ENCODE measurements at places on chromosomes 1 and 21.

DNA sequence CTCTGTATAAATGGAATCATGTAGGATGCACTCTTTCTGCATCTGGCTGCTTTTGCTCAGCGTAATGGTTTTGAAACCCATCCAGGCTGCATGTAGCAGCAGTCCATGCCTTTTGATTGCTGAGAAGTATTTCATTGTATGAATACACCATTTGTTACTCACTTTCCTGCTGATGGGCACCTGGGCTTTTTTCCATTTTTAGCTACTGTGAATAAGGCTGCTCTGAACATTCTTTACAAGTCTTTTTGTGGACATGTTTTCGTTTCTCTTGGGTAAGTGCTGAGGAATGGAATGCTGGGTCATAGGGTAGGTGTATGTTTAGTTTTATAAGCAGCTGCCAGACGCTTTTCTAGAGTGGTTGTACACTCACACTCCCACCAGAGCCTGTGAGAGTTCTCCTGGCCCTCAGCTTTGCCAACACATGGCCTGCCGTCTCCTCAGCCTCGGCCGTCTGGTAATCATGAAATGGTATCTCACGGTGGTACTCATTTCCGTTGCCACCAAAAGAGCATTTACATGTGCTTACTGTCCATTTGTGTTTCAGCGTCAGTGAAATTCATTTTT lies 22.7 kb downstream of the SLX9 start:
- no peak for DNase-seq

- DNase-seq = no peak
Measured at GRCh38 chr1:155004352-155005075, 1.9 kb downstream of the ZBTB7B start.

DNA sequence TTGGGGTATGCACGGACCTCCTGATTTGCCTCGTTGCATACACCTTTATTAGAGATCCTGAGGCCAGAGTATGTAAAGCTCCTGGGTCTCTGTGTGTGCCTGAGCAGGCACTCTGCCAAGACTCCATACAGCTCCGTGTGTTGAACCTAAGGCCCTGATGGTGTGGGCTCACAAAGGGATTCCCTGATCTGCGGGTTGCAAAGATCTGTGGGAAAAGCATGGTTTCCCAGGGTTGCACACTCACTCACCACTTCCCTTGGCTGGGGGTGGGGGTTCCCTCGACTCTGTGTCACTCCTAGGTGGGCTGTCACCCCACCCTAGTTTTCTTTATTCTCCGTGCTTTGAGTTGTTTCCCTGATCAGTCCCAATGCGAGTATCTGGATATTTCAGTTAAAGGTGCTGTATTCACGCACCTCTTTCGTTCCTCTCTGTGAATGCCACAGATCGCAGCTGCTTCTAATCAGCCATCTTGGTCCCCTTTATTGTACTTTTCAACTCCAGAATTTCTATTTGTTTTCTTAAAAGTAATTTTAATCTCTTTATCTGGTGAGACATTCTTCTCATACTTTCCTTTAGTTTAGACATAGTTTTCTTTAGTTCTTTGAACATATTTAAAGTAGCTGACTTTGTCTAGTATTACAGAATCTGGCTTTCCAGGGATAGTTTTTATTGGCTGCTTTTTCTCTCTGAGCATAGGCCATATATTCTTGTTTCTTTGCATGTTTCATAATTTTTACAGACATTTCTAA lies 39.0 kb upstream of the F3 start:
- DNase-seq = no peak

- DNase-seq = peak; percentile 8
Measured at GRCh38 chr21:46515109-46515508, 56.4 kb downstream of the DIP2A start.

DNA sequence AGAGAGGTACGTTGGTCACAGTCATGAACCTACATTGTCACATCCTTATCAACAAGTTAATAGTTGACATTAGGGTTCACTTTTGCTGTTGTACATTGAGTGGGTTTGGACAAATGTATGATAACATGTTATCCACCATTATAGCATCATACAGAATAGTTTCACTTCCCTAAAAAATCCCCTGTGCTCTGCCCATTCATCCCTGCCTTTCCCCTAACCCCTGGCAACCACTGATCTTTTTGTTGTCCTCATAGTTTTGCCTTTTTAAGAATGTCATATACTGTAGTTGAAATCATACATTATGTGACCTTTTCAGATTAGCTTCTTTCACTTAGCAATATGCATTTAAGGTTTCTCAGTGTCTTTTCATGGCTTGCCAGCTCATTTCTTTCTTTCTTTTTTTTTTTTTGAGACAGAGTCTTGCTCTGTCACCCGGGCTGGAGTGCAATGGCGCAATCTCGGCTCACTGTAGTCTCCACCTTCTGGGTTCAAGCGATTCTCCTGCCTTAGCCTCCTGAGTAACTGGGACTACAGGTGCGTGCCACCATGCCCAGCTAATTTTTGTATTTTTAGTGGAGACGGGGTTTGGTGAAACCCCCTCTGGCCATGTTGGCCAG lies 50.6 kb downstream of the UCK2 start:
- DNase-seq = no peak

GRCh38 chr1:54361342-54361741 lies 44.9 kb downstream of the SSBP3 start:
- no peak for DNase-seq

- DNase-seq = no peak
Measured at GRCh38 chr1:87599569-87599968, 270.9 kb downstream of the LMO4 start.

- no peak for DNase-seq
Measured at GRCh38 chr1:143660354-143660941, 311.3 kb downstream of the FAM72C start.

- peak; percentile 68 for DNase-seq
Measured at GRCh38 chr1:19074361-19074901, 118.0 kb upstream of the IFFO2 start.

DNA sequence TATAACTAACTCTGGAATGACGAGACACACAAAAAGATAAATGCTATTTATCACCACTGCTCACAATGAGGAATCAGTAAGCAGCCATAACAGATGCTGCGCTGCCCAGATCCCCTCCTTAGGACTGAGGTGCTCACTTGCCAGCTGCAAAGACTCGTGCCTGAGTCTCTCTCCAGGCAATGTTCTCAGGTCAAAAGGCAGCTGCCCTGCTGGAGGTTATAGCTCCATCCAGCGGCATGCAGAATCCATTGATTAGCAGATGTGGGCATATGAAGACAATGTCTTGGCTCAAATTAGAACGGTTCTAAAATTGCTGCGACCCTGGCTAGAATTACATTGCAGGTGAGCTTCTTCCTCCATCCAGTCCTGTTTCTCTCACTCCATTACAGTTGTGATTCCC lies 328.2 kb upstream of the CHRM3 start:
- no peak for DNase-seq

GRCh38 chr1:109091078-109091838 lies 694 bp downstream of the TMEM167B start:
- no peak for DNase-seq

GRCh38 chr1:156284757-156285156 lies 632 bp downstream of the TMEM79 start:
- no peak for DNase-seq

- no peak for DNase-seq
Measured at GRCh38 chr1:204529371-204529895, 13.2 kb downstream of the MDM4 start.

DNA sequence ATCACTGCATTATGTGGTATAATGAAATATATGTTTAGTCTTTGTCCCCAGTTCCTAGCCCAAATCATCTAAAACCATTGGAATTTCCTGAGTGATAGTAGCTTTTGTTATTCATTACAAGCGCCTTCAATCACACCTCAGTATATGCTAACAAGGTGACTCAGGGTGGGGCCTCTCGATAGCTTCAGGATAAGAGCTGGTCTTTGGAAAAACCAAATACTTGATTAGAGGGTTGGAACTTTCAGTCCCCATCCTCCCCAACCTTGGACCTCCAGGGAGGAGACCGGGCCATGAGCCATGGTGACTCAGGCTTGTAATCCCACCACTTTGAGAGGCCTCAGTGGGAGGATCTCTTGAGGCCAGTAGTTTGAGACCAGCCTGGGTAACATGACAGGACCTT lies 5.1 kb upstream of the BRDT start:
- DNase-seq = no peak

GRCh38 chr1:152002960-152003359 lies 9.3 kb upstream of the S100A10 start:
- no peak for DNase-seq

- no peak for DNase-seq
Measured at GRCh38 chr1:202029727-202030126, 19.3 kb downstream of the ELF3 start.

DNA sequence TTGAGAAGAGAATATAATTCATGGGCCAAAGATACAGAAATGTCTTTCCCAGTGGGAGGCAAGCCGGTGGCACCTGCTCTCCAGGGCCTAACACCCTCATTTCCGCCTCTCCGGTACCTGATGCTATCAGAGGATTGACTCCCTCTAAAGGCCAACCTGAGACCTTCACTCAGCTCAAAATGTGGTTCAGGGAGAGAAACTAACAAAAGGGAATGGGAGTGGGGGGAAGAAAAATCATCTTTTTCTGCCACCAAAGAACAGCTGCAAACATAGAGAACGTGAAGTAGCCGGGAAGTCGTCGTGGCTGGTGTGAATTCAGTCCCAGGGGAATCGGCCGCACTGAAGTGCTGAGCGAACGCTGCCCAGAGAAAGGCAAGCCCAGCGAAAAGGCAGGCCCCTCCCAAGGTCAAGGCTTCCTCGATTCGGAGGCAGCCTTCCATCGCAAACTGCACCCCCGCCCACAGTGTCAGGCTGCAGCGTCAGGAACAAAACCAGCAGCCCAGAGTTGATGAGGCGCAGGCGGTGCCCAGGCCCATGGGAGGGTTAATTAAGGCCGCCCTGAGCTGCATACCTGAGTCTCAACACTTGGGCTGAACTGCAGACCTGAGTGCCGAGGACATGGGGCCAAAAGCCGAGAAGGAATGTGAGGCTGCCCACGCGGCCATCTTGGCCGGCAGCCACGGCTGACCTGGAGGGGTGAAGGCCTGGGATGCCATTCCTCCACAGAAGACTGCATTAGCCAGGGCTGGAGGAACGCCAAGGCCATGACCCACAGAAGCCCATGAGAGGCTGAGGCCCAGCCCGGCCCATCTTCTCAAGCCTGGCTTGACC lies 160.2 kb downstream of the PSMG1 start:
- no peak for DNase-seq

DNA sequence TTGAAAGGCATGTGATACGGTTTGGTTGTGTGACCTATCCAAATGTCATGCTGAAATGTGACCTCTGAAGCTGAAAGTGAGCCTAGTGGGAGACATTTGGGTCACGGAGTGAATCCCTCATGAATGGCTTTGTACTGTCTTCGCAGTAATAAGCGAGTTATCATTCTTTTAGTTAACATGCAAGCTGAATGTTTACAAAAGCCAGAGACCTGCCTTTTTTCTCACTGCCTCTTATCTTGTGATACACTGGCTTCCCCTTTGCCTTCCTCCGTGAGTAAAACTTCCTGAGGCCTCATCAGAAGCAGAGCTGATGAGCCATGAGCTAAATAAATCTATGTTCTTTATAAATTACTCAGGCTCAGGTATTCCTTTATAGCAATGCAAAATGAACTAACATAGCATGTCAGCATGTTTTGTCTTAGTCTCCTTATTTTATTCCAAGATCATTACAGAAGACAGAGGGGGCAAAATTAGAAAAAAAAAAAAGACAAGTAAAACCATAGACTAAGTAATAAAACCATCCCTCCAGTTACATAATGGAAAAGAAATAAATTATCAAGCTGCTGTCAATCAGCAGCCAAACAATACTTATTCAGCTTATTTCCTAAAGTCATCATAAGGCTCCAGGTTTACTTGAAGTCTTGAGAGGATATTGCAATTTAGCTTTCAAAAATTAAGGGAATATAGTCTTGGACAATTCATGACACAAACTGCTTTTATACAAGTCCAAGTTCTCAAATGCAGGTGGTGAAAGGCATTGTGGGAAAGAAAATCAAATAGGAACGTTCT lies 12.1 kb downstream of the RGS18 start:
- no peak for DNase-seq

DNA sequence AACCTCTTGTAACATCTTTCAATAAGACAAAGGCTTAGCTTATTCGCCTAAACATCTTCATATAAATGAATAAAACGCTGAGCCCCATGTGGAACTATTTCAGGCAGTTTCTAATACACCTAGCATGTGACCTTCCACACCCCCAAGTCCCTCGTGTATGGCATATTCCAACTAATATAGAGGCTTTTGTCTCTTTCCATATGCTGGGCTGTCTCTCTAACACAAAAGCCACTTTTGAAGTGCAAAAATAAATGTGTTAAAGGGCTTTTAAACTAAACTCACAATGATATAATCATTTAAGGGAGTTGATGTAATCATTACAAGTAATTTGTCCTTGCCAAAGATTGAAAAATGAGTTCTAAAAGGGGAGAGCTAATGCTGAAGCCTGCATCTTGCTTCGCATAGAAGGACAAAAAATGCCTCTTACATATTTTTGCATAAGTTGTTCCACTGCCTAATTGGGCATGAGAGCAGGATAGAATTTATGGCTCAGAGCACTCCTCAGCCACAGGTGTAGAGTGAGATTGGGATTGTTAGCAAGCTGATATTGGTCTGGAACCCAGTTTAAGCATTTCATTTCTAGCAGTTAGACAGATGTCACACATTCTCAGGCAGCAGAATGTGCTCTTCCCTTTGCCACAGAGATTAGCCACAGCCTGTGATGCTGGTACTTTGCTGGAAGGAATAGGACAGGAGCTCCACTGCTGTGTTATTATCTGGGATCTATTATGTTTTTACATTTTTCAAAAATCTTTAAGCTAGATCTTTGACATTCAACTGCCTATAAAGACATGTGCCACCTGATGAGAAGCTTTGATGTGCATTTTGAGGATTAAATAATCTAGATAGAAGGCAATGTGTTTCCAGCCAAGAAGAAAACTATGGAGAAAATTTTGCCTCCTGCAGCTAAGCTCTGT lies 1044.4 kb downstream of the ADGRL2 start:
- DNase-seq = no peak

GRCh38 chr1:243672539-243673074 lies 177.4 kb downstream of the AKT3 start:
- DNase-seq = no peak

- DNase-seq = no peak
Measured at GRCh38 chr1:28564310-28564709, 11.4 kb downstream of the TRNAU1AP start.

DNA sequence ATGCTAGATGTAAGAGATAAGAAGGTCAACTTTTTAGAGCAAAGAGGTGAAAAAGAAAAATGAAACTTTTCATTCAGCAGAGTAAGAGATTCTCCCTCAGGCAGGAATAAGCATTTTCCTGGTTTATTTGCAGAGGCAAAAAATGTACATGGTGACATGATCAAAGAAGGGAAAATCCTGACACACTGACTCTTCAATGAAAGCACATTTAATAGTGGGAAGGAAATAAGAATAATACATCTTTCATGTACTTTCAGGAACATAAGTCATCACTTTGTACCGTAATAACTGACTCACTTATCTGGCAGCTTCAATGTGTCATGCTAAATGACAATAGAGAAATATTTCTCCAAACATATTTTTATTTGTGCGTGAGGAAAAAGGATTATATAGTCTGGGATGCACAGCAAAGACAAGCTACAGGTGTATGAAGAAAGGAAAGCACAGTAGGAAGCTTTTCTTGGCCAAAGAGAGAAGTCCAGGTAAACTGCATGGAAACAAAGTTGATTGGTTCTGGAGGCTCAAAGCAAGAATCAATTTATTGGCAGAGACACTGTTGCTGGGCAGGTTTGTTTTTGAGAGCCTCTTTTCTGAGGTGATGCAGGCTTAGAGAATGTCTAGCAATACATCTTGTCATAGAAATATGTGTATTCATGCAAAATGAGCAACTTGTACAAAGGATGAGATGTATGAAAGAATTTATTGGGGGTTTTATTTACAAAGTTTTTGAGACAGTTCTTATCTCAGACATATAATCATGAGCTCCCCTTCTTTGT lies 1409.0 kb downstream of the PLA2G4A start:
- DNase-seq = no peak

- DNase-seq = no peak
Measured at GRCh38 chr1:72230746-72231145, 51.6 kb downstream of the NEGR1 start.

Data from CD4-positive, alpha-beta T cell (primary cell).